ENCODE measurements at places on chromosomes 13 and 19. TPM values are rescaled to one million over a fixed set of nuclear protein-coding genes. Genes with fewer than 3 reads are reported as not detected.

The ZNF534 gene
- 1.5 TPM for total RNA-seq

The ZNF528 gene
- 41.9 TPM for total RNA-seq

The ATP4A gene
- total RNA-seq = 0.74 TPM

The SIAH3 gene
- 3.9 TPM for total RNA-seq

The ZIC5 gene
- 0.56 TPM for total RNA-seq

The OLFM2 gene
- total RNA-seq = 55.1 TPM

Data from cardiac muscle cell (in vitro differentiated cells and primary cell).